Effector memory CD4-positive, alpha-beta T cell (primary cell): ENCODE measurements at places on chromosomes 13 and 19.

- no peak for DNase-seq
Observed at GRCh38 chr19:22052644-22053013, 345 bp downstream of the ZNF257 start.

GRCh38 chr13:113445791-113446487, 7.3 kb downstream of the ADPRHL1 start:
- no peak for DNase-seq

DNA sequence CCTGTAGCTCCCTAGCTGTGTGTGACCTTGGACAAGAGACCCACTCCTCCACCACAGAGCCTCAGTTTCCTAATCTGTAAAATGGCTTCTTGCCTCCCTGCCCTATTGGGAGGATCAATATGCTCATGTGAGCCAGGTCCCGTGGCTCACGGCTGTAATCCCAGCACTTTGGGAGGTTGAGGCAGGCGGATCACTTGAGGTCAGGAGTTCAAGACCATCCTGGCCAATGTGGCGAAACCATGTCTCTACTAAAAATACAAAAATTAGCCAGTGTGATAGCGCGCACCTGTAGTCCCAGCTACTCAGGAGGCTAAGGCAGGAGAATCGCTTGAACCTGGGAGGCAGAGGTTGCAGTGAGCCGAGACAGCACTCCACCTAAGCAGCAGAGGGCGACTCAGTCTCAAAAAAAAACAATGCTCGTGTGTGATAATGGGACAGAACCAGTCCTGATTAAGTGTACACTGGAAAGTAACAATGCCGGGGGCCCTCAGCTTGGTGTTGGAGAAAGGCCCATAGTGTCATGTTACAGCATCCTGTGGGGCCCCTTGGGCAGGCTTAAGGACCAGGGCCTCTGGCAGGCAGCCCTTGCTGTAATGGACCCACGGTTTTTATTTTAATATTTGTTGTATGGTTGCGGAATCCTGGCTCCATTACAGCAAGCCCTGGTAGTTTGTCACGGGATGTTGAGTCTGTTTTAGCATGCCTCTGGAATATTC, 6.8 kb downstream of the RPS11 start:
- no peak for DNase-seq

GRCh38 chr19:5588441-5588840, 20.7 kb upstream of the TINCR start:
- DNase-seq = no peak

DNA sequence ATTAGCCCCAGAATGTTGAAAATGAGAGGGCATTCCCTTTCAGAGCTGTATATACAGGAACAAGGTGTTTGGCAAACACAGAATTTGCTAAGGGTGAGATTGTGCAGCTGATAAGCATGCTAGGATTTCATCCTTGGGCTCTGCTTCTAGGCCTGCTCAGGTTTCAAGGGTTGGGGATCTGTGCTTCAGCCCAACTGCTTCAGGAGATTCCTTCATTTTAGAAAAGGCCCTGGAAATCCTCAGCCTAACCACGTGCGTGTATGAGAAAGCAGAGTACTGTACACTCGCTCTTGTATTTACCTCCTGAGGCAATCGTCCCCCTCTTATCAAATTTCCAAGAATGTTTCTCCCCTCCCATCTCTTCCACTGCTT, 291.6 kb upstream of the ARGLU1 start:
- no peak for DNase-seq

DNA sequence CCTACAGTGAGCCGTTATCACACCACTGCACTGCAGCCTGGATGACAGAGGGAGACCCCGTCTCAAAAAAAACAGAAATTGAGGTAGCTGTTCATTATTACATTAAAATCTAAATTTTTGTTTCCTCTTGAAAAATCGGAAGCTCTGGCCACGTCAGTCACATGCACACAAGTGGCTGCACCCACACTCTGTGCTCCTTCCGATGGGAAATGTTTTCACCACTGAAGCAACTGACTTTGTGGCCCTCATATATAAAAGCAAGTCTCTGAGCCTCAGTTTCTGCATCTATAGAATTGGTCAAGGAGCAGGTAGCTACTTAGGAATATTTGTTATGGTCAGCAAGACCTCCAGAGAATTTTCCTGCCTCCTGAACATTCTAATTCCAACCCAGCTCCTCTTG, 4.5 kb downstream of the LRRC25 start:
- no peak for DNase-seq

DNA sequence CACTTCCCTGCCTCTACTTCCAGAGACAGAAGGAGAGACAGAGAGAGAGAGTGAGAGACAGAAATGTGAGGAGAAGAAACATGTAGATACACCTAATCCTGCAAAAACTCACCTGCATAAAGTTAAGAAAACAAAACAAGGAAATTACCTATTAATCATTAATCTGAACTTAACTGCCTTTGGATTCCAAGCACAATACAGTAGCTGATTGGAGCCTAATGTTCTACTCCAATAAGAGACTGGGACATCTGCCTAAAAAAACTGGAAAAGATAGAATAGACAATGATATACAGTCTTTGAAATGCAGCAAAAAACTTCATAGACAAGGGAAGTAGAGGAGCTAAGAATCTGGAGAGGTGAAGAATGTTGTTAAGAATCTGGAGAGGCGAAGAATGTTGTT, 910.2 kb upstream of the SLC10A2 start:
- DNase-seq = no peak

- no peak for DNase-seq
Observed at GRCh38 chr13:73876323-73876722, 257.9 kb downstream of the KLF12 start.

DNA sequence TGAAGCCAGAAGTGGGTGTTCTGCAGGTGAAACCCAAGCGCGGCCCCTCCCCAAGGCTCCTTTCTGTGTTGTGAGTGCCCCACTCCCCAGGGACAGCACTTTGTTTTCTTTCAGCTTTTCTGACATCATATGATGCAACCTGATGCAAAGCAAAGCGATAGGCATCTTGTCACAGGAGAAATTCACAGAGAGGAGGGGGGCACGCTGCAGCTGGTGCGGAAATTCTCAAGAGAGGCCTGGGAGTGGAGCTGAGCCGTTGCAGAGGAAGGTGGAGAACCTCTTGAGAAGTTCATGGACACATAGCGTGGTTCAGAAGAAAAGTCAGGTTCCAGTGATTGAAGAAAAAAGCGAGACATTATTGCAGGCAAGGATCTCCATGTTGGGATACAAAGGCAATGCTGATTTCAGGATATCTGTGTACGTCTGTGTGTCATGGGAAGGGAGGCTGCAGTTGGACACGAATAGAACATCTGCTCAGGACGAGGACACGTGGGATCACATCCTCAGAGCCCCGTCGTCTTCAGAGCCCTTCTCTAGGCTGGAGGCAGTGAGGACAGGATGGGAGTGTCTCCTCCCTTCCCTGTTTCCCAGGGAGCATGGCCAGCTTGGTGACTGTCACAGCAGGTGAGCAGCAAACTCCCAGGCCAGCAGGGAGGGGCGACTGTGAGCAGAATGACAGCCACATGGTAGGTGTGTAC, 79.2 kb downstream of the IRS2 start:
- DNase-seq = no peak

DNA sequence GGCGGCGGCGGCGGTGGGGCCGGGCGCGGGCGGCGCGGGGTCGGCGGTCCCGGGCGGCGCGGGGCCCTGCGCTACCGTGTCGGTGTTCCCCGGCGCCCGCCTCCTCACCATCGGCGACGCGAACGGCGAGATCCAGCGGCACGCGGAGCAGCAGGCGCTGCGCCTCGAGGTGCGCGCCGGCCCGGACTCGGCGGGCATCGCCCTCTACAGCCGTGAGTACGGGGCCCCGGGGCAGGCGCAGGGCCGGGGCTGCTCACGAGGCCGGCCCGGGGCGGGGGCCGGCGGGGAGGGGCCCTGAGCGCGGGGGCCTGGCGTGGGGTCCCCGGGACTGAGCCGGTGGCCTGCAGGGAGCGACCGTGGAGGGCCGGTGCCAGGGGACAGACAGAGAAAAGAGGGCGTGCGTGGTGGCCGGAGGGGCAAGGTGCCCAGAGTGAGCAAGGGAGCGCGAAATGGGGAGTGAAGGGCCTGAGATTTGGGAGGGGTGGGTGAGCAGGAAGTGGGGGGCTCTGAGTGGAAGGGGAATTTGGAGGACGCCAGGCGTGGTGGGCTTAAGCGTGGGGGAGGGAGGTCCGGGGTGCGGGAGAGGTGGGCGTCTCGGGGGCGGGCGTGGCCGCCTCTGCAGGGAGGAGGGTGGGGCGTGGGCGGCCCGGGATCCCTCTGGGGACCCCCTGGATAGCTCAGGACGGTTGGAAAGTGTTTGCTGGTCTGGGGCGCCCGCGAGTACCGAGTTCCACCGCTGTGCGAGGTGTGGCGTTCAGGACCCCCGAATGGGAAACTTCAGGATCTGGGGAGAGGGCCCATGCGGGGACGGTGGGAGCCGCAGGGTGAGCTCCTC, 575 bp downstream of the CARM1 start:
- no peak for DNase-seq

DNA sequence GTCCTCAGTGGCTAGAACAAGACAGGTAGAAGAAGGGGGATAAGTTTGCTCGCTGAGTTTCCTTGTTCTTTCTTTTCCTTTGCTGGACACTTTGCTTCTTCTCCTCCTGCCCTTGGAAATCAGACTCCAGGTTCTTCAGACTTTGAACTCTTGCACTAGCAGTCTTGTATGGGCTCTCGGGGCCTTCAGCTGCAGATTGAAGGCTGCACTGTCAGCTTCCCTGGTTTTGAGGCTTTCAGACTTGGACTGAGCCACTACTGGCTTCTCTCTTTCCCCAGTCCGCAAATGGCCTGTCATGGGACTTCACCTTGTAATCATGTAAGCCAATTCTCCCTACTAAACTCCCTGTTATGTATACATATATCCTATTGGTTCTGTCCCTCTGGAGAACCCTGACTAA, 379.8 kb downstream of the NDFIP2 start:
- no peak for DNase-seq

- DNase-seq = no peak
Observed at GRCh38 chr19:39845584-39845932, 621 bp downstream of the FBL start.

DNA sequence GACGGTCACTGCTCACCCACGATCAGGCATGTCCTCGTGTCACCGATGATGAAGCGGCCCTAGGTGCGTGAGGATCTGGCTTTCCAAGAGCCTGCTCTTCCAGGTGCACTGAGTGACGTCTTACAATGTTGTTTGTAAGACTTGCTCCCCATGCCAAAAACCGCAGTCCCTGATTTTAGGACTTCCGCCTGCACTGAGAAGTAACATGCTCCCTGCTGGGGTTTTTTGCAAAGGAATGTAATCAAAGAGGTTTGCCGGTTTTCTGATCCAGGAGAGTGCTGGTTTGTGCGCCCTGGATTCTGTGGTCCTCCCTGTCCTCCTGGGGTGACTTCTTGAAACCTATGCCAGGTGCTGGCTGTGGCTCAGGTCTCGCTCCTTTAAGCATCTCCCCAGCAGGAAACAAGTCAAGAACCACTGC, 38.8 kb downstream of the MYO9B start:
- DNase-seq = no peak

DNA sequence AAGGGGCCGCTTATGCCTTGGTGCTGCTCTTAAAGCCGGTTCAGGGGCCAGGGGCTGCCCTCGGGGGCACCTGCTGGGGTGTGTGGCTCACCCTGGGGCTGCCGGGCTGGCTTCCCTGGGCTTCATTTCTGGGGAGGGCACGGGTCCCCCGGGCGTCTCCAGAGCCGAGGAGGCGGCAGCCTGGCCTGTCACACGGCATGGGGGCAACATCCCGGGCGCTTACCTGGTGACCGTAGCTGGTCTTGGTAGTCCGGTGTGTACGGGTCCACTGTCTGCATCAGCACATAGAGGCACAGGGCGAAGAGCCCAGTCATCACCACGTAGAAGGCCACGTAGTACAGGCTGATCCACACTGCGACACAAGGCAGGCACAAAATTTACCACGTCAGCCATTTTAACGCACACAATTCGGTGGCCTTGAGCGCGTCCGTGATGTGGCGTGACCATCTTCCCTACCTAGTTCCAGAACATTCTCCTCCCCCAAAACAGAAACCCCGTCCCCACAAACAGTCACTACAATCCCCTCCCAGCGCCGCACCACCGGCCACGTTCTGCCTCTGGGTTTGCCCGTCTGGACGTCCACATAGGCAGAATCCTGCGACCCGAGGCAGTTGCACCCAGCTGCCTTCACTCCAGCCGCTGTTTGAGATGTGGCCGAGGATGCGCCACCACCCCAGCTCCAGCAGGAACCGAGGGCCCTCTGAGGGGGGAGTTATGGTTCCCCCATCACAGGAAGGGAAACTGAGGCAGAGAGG, 3.2 kb downstream of the ATP4B start:
- no peak for DNase-seq

DNA sequence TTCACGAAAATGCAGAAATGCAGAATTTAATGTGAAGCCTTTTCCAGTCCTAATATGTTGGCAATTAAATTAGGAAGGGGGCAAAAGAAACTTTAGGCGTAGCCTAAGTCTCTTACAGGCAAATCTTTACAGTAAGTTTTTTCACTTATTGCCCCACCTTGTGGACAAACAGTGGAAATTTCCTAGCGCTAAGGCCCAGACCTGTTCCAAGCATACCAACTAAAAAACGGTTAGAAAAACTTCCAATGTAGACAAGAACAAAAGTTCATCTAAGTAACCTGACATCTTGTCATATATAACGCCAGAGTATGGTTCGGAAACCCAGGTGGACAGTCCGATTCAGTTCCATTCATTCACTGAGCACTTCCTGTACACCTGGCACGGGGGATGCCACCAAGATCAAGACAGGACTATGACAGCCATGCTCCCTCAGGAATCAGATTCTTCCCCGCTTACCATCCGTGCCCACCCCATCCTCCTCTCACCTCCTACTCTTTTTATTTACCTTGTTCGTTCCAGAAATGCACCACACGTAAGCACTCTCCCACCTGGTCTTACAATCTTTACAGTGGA, 4.9 kb downstream of the ZAR1L start:
- DNase-seq = no peak

- no peak for DNase-seq
Observed at GRCh38 chr19:6723738-6724137, 3.3 kb upstream of the C3 start.

DNA sequence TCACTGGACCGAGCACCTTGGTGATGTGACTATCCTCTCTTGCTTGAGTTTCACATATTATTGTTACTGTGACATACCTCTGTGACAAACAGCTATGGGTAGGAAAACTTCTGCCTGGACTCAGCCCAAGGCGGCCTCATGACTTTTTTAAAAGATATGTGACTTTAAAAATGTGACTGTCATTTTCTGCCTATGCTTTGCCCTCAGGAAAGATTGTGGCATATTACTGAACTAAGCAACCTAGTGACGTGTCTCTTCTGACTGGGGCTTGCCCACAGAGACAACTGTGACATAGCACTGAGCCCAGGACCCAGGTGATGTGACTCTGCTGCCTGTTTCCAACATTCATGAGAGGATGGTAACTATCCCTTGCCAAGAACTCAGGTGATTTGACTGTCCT, 84.8 kb downstream of the ZNF728 start:
- no peak for DNase-seq

DNA sequence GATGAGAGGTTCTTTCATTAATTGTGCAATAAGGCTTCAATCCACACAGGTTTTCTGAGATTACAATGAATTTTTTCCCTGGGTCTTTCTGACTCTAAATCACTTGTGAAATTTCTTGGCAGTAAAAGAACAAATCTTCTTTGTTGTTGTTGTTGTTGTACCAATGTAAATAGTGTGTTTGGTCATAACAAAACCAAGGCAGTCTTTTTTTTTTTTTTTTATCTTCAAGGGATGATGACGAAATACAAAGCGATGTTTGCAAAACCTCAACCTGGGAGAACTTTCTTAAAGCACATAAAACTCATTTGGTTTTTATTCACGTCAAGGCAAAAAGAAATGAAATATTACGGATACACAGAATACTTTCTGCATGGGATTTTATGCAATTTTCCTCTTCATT, 462.0 kb downstream of the LIG4 start:
- no peak for DNase-seq
